ENCODE measurements at places on chromosomes 4 and X.

- DNase-seq: no peak
Observed at GRCh38 chrX:47047989-47048388, 30.3 kb upstream of the RGN start.

- no peak for DNase-seq
Observed at GRCh38 chr4:70334681-70335080, at the start of gene CABS1. Gene CABS1, plus strand, starts transcription at chr4:70334981. Its CDS starts 59 bp downstream, at chr4:70335040.

GRCh38 chr4:74997948-74998729 is 65.2 kb downstream of the PARM1 start:
- no peak for DNase-seq

DNA sequence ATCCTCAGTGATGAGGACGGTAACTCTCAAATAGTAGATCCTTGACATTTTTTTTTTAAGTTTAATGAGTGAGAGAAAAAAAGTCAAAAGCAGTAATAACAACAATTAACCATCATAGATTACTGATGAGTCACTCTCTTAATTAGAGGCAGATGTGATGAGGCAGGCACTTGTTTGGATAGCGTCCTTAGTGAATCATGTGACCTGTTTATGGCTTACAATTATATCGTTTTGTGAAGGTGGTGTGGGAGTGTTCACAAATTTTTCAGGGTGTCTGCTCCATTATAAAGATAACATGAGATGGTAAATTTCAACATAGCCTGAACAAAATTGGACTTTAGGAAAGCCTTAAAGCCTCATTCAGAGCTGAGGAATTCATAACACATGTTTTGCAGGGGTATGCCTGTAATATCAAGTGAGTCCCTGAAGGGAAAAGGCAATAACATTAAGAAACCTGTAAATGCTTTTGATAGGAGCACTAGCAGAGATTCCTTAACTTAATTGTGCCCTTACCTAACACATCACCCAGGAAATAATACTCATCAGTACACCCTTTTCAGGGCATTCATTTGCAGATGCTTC is 51.9 kb upstream of the XIAP start:
- DNase-seq: no peak

DNA sequence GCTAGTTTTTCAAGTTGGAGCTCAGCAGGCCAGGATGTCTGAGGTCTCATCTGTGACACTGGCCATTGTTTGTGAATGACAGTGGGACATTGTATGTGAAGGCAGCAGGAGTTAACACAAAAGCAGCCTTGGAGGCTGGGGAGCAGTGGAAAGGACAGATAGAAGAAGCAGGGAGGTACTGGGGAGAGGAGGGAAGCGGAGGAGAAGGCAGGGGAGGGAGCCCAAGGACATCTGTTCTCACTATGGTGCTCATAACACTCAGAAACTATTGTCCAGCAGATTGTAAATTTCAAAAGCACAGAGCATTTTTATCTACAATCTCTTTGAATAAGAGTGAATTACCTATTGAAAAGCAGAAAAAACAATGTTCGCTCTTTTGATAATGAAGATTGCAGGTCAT is 253.6 kb upstream of the DIPK2B start:
- DNase-seq: no peak

GRCh38 chr4:143700046-143700415 is 444 bp downstream of the FREM3 start:
- no peak for DNase-seq

DNA sequence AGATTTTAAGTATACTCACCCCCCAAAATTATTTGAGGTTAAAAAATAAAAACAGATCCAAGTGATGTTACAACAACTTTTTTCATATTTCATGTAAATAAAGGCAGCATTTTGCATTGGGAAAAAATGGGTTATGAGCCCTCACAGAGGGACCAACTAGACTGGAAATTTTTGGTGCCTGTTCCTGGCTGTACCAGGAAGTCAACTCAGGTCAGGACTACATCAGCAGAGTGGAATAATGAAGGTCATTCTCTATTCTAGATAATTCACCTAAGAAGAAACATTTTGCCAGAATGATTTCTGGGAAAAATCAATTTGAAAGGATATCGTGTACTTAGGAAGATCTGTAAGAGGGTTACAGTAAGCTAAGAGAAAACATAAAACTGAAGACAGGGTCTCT is 66.8 kb downstream of the CORIN start:
- DNase-seq: no peak

GRCh38 chrX:66833426-66833825 is 194.5 kb upstream of the EDA2R start:
- no peak for DNase-seq

GRCh38 chrX:28586286-28586685 is 960 bp upstream of the IL1RAPL1 start:
- DNase-seq: no peak

GRCh38 chr4:7414736-7415510 is 19.8 kb downstream of the PSAPL1 start:
- DNase-seq: no peak

GRCh38 chr4:40736910-40737309 is 12.8 kb upstream of the NSUN7 start:
- no peak for DNase-seq

- no peak for DNase-seq
Observed at GRCh38 chr4:158793021-158793420, 24.2 kb downstream of the FNIP2 start.

- DNase-seq: no peak
Observed at GRCh38 chr4:82360298-82361177, 13.3 kb downstream of the HNRNPD start.

- DNase-seq: no peak
Observed at GRCh38 chr4:4344915-4345527, 41.9 kb upstream of the NSG1 start.

GRCh38 chr4:169136796-169137557 is 126.9 kb upstream of the CBR4 start:
- no peak for DNase-seq

DNA sequence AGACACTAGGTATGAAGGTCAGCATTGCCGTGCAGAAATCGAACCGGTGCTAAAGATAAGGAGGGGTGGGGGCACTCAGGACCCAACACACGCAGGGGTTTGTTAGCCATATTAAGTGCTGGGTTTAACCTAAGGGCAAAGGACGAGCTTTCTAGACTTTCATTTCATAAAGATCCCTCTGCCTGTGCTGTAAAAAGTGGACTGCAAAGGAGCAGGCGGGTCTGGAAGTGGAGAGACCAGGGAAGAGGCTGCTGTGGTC is 1.3 kb downstream of the CASP3 start:
- no peak for DNase-seq

- no peak for DNase-seq
Observed at GRCh38 chrX:3697701-3698279, 15.7 kb downstream of the PRKX start.

DNA sequence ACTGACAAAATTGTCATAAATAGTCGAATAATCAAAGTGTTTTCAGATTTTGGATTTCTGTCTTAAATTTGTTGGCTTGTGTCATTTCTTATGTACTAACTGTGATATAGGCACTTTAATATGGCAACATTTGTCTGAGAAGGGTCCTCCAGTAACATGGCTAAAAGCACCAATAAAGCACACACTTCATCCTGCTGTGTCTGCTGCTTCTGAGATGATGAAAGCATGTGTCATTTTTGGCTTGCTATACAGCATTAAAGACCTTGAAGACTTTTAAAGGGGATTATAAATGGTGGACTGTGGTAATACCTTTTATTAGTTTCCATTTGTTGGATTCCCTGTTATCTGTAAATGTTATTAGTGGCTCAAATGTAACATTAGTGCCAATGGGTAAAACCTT is 551.8 kb upstream of the GRID2 start:
- no peak for DNase-seq

- DNase-seq: no peak
Observed at GRCh38 chr4:14496969-14497368, 505.3 kb upstream of the CPEB2 start.

- DNase-seq: no peak
Observed at GRCh38 chrX:123263747-123264146, 79.7 kb downstream of the GRIA3 start.

DNA sequence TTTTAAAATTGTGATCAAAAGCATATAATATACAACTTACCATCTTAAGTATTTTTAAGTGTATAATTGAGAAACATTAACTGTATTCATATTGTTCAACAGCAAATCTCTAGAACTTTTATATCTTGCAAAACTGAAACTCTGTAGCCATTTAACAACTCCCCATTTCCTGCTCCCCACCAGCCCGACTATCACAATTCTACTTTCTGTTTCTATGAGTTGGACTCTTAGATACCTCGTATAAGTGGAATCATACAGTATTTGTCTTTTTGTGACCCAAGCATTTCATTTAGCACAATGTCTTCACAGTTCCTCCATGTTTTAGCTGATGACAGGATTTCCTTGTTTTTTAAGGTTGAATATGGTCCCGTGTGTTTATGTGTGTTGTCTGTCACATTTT is 106.0 kb downstream of the LRBA start:
- DNase-seq: no peak

- DNase-seq: no peak
Observed at GRCh38 chr4:138659037-138659811, 356.4 kb upstream of the NOCT start.

GRCh38 chr4:181479141-181479540 is 764.1 kb upstream of the TENM3 start:
- no peak for DNase-seq

GRCh38 chrX:46991664-46992063 is 79.4 kb downstream of the JADE3 start:
- DNase-seq: no peak

- DNase-seq: no peak
Observed at GRCh38 chr4:40699648-40700047, 50.1 kb upstream of the NSUN7 start.

DNA sequence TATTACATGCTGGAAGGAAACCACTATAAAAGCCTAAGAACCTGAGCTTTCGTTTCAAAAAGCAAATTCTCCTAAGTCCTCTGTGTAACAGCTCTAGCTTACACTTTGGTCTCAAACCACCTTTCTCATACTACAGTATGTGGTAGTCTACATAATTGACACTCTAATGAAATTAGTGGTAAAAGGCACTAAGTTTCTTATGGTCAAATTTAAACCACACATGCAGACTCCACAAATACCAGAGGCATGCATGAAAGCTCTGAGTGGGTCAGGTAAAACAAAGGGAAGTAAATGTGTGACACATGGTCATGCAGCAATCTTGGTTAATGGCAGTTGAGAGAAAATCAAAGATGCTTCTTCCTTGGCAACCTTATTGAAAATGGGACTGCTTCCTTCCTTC is 187.8 kb downstream of the CCNG2 start:
- no peak for DNase-seq

DNA sequence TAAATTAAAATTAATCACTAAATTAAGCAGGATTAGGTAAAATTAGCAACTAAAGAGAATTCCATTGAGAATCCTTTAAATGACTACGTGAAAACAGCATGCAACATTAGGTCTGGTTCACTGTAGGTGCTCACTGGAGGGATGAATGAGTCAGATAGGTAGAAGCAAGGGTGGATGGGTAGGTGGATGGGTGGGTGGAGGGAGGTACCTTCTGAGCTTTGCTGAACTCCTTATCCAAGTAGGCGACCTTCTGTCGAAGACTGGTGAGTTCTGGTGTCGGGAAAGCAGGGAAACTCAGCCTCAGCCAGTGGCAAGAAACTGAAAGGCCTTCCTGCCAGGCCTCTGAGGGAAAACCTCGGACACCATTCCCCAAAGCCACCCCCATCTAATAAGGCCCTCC is 3.0 kb downstream of the GRIPAP1 start:
- no peak for DNase-seq

DNA sequence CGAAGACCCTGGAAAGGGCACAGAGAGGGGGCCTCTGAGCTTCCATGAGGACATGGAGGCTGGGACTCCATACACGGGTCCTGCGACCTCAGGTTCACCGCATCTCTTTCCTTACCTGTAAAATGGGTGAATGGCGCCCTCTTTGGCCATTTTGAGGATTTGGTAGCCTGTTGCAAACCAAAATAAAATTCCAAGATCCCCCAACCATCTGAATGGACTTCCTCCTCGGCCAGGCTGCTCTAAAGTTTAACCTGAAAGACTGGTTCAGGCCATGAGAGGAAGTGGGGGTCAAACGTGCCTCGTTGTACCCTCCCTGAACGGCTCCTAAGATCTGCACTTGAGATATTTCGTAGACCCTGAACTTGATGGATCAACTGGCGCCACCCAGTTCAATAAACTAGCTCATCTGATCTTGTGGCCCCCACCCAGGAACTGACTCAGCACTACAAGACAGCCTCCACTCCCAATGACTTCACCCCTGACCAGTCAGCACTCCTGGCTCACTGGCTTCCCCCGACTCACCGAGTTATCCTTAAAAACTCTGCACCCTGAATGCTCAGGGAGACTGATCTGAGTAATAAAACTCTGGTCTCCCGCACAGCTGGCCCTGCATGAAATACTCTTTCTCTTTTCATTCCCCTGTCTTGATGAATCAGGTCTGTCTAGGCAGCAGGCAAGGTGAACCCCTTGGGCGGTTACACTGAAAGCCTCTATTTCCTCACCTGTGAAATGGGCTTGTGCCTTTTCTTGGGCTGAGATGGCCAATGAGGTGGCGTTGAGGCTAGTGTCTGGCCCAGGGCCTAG is 32.9 kb upstream of the GPR78 start:
- no peak for DNase-seq

DNA sequence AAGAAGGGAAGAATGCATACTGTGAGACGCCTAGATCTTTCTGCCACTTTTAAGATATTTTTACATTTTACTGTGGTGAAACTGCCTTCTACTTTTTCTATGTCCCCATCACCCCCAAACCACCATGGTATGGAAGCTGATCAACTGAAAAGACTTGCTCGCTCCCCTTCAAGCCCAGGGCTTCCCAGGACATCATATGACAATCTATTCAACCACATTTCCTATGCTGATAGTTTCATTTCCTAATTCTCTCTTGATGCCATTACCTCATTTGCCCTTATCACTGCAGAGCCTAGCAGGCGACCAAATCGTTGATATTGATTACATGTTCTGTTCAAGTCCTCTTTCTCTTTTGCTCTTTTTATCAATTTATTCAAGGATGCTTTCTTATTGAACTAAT is 40.1 kb upstream of the KLHL34 start:
- no peak for DNase-seq

GRCh38 chr4:39451423-39452023 is 7.2 kb downstream of the RPL9 start:
- no peak for DNase-seq

DNA sequence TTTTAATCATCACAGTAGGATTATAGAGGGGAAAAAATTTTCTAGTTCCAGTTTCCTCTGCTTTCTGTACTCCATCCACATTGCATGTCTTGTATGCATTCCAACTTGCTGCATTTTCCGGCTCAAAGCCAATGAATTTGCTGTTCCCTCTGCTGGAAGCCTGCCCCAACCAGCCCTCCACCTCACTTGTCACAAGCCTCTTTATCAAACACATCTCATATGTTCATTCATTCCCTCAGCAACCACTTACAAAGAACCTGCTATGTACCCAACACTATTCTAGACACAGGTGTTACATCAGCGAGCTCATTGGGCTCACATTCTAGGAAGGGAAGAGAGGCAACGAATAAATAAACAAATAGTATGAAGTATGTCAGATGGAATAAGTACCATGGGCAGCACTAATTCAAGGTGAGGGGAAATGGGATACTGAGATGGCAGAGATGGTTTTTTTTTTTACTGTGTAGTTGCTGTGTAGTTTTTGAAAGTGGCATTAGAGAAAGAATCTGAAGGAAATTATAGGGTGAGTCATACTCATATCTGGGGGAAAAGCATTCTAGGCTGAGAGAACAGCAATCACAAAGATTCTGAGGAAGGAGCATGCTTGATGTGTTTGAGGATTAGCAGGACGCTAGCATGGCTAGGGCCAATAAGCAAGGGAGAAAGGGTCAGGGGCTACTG is 332.5 kb downstream of the PDGFC start:
- no peak for DNase-seq

GRCh38 chr4:88280228-88280795 is 4.0 kb downstream of the PPM1K start:
- DNase-seq: no peak

GRCh38 chr4:161813889-161814288 is 349.9 kb downstream of the FSTL5 start:
- DNase-seq: no peak
